ENCODE measurements at places on chromosomes 5 and 9. TPM values are rescaled to one million over a fixed set of nuclear protein-coding genes. Genes with fewer than 3 reads are reported as not detected.

The SLC6A7 gene
- total RNA-seq = not detected

The PCDHGB3 gene
- 0.40 TPM for total RNA-seq

The PCDHA11 gene
- not detected for total RNA-seq

The MTX3 gene
- 27.8 TPM for total RNA-seq

The WWC1 gene
- 2.4 TPM for total RNA-seq

The RALGPS1 gene
- 1.7 TPM for total RNA-seq

The LRRC19 gene
- not detected for total RNA-seq

The LECT2 gene
- total RNA-seq = not detected

The BRD3 gene
- total RNA-seq = 32.3 TPM

The NR2F1 gene
- total RNA-seq = not detected

The CYLC2 gene
- not detected for total RNA-seq

The SLC6A3 gene
- not detected for total RNA-seq

The UGT3A2 gene
- not detected for total RNA-seq

The IL13 gene
- total RNA-seq = 231 TPM

The PTGES gene
- total RNA-seq = 0.09 TPM

DNA sequence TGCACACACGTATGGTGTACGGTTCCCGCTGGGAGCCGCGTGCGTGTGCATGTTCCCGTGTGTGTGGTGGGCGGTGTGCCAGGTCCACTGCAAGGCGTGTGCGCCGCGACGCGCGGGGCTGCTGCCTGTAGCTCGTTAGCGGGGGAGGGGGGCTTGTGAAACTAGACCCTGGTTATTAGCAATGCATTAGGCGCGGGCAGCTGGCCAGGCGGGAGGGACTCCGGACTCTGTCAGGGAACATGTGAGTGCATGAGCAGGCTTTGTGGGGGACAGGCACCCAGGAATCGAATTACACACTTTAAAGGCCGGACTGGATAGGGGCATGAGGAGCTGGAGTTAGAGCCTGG, 32.2 kb upstream of the ENHO start:
- no peak for DNase-seq

DNA sequence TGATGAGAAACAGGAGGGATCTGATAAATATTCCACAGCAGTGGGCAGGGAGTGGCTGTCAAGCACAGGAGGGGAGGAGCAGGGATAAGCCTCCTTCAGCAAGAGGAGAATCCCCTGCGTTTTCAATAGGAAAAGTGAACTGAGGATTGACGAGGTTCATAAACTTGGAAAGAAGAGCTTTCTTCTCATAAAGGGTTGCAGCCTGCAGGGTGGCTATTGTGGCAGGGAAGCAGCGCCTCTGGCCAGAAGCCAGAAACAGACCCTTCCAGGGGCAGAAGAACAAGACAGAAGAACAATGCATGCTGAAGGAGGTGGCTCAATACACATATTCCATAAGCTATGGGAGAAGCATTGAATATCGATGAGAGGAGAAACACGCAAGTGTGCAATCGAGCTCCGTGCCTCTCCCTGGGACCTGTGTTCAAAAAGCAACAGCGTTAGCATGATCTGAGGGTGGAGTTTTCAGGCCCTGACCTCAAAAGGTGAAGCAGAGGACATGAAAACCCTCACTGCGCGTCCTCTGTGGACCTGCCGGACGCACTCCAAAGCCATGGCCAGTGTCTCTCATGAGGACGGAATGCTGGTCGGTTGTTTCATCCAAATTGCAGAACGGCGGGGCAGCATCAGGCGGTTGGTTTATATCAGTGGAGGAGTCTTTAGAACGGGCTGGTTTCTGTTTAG, 67.6 kb downstream of the ANKRD33B start:
- no peak for DNase-seq

- no peak for DNase-seq
Measured at GRCh38 chr5:177330991-177331842, 19.5 kb upstream of the MXD3 start.

DNA sequence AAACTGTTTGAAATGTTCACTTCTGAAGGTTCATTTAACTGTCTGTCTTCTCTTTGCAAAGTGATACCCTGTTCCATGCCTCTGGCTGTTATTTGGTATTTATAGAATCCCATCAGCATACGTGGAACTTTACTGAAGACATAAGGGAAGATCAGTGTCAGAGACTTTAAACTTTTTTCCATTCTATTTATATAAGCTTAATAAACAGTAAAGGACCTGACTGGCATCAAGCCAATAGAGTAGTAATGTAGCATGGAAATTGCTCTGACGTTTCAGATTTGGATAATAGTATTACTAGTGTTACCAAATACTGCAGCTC, 94.9 kb upstream of the MINAR2 start:
- no peak for DNase-seq

GRCh38 chr5:54401515-54401914, 54.0 kb upstream of the HSPB3 start:
- no peak for DNase-seq

- no peak for DNase-seq
Measured at GRCh38 chr5:160310552-160311295, 1.6 kb downstream of the CCNJL start.

DNA sequence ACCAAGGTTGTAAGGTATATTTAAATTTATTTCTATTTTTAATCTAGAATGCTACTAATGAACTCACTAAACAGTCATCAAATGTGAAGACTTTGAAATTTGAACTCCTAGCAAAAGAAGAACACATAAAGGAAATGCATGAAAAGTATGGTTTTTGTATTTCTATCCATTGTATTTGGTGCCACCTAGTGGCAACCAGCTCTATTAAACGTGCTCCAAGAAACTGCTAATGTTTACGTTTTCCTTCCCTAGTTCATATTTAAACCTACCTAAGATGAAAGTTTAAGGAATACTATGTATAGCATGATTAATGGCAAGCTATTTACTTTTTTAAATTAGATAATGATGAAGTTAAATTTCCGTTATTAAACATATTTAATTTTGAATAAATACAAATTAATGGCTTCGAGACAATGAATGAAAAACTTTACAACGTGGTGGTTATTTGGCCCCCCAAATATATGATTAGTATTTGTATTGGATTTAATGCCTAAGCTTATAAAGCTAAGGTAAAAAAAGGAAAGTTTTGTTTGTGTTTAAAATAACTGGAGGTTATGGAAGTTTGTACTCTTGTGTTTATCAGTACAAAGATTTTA, 115.9 kb upstream of the SH3GL2 start:
- peak; percentile 69 for DNase-seq

- no peak for DNase-seq
Measured at GRCh38 chr5:140240987-140241706, 61.8 kb downstream of the PFDN1 start.

- DNase-seq = no peak
Measured at GRCh38 chr9:136944212-136944518, 373 bp downstream of the FBXW5 start.

- DNase-seq = no peak
Measured at GRCh38 chr5:178431063-178431781, 159.0 kb downstream of the COL23A1 start.

- no peak for DNase-seq
Measured at GRCh38 chr9:21589344-21590056, 107.4 kb upstream of the IFNE start.

- DNase-seq = no peak
Measured at GRCh38 chr9:113949571-113950078, 73.5 kb downstream of the ZNF618 start.

GRCh38 chr9:114386361-114386885, 1.4 kb downstream of the AKNA start:
- DNase-seq = peak; percentile 72

- DNase-seq = no peak
Measured at GRCh38 chr9:120841930-120842684, 615 bp downstream of the PSMD5 start.

- no peak for DNase-seq
Measured at GRCh38 chr5:6541256-6542013, 91.4 kb downstream of the NSUN2 start.

DNA sequence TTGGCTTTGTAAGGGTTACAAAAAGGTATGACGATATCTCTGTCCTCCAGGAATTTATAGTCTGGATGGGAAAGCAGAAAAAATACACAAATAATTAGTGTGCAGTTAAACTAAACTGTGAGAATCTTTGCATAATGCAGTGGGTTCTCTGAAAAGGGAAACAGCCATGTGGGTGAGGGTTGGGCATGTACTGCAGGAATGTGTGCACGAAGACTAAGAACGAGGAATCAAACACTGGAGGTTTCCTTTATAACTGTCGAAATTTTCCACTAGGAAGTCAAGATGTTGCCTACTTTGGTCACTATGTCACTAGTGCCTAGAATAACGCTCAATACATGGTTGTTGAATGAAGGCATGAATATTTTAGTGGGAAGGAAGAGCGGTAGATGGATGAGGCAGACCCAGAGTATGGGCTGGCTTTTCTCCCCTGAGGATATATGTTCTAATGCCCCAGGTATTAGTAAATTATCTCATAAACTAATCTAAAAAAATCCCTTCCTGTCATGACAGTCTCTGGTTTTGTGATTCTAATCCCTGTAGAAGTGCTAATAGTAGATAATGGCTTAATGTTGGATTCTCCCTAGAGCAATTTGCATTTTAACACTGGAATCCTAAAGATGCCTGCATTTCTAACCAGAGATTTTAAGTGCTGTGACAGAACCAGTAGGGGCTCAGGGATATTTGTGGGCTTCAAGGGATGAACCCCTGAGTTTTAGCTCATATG, 227.3 kb downstream of the NMUR2 start:
- DNase-seq = no peak

- no peak for DNase-seq
Measured at GRCh38 chr9:107273634-107274033, 9.4 kb upstream of the RAD23B start.

GRCh38 chr9:37575001-37575400, 1.2 kb downstream of the FBXO10 start:
- DNase-seq = no peak
